ENCODE measurements at places on chromosomes 13 and 19.

GRCh38 chr19:6056282-6056741 is 54.0 kb downstream of the RFX2 start:
- DNase-seq, result peak; percentile 49

DNA sequence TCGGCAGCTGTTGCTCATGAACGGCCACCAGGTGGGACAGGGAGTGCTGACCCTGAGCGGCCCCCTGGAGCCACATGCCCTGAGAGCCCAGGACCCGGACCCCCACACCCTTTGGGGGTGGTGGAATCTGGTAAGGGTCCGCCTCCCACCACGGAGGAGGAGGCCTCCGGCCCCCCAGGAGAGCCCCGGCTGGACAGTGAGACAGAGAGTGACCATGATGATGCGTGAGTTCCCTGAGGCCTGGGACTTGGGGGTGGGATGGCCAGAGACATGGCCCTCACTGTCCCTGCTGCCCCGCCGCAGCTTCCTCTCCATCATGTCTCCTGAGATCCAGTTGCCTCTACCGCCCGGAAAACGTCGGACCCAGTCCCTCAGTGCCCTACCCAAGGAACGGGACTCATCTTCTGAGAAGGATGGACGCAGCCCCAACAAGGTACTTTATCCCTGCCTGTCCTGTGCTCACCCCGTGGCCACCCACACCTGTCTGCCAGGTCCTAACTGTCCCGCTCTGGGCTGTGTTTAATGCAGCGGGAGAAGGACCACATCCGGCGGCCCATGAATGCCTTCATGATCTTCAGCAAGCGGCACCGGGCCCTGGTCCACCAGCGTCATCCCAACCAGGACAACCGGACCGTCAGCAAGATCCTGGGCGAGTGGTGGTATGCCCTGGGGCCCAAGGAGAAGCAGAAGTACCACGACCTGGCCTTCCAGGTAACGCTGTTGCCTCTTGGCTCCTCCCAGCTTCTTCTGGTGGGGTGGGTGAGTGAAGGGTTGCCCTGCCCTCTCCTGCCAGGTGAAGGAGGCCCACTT is 14.7 kb upstream of the PRR19 start:
- DNase-seq, result no peak

DNA sequence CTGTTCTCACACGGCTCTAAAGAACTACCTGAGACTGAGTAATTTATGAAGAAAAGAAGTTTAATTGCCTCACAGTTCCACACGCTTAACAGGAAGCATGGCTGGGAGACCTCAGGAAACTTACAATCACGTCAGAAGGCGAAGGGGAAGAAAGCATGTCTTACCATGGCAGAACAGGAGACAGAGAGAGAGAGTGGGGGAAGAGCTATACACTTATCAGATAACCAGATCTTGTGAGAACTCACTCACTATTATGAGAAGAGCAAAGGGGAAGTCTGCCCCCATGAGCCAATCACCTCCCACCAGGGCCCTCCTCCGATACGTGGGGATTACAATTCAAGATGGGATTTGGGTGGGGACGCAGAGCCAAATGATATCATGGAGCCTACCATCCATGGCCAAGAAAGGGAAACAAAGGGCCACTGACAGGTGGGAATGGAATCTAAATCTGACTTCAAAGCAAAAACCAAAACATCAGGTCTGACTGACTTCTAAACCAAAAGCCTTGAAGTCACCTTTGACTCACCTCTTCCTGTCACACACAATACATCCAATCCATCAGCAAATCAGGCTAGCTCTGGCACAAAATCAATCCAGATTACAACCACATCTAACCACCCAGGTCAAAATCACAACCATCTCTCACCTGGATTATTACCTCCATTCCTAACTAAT is 189.7 kb downstream of the ENOX1 start:
- DNase-seq, result no peak

DNA sequence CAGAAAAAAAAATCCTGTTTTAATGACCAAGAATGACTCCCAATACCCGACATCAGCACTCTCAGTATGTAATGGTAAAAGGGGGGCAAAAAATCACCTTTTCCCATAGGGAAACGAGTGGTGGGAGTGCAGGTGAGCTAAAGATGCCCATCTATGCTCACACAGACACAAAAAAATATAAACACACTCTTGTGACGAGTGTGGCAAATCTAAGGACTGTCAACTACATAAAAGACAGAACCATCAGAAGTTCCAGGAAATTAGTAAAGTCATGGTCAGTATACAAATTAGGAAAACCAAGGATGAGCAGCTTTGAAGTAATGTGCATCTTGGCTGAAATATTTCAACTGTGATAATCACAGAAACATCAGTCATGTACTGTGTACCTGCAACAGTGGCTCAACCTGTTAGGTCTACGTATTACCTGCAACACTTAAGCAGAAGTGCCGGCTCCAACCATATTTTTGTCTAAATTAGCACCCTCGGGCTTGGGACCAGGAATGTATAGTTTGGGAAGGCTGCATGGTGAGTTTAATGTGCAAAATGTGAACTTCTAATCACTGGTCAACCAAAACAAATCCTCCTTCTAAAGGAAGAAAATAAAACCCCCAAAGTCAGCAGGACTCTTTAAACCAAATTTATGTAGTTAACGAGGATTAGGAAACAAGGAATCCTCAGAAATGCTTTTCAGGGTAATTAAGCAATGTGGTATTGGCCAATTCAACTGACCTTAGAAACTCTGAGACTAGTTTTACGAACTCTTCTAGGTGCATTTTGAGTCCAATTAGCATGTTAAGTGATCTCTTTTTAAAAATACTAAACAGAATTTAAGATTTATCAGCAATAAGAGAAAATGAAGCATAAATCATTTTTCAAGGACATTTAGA is 24.3 kb downstream of the ANKRD10 start:
- no peak for DNase-seq

DNA sequence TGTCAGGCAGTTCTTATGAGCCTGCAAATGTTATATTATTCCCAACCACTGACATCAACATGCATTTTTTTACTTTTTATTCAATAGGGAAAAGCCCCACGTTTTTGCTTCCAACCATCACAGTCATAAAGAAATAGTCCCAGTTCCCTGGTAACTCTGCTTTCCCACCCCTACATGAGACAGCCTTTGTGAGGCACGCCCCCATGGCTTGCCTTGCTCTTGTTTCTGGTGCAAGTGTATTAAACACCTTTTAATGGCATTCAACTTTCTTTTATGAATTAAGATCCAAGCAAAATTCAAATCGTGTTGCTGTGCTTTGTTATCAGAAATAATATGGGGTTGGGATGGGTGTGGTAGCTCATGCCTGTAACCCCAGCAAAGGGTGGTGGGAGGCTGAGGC is 54.2 kb upstream of the ZNF429 start:
- DNase-seq, result no peak

DNA sequence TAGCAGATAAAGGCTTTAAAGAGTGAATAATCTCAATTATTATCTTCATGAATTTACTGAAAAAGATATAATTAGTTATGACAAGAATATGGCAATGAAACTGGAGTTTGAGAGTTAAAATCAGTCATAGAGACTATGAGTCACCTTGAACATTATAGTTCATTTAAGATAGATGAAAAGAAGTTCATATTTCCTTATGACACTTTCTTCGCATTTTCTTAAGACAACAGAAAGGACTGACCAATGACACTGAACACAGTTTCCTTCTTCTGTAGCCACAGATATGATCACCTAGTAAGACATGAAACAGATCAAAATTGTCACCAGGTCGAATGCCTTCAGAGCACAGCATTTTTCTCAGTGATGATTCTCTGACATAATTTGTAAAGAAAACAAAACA is 202.1 kb downstream of the KLF12 start:
- DNase-seq, result no peak

DNA sequence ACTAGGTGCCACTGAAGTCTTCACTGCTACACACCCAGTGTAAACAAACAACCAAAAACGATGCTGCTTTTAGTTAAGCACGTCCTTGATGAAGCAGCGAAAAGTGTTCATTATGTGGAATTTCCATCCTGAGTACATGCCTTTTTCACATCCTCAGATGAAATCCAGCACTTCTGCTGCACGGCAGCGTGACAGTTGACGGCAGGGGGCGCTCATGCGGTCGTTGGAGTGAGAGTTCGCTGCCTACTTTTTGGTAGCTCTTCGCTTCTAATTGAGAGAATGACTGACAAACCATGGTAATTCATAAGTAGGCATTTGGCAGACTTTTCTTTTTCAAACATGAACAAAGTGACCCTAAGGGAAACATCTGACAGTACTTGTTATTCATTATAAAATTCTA is 1124.9 kb downstream of the EFNB2 start:
- no peak for DNase-seq

- DNase-seq, result no peak
Observed at GRCh38 chr13:81171065-81171647, 830.2 kb upstream of the SPRY2 start.

- no peak for DNase-seq
Observed at GRCh38 chr13:35256459-35257148, 219.9 kb downstream of the MAB21L1 start.

- DNase-seq, result no peak
Observed at GRCh38 chr19:53906211-53907192, 2.6 kb upstream of the CACNG7 start.

DNA sequence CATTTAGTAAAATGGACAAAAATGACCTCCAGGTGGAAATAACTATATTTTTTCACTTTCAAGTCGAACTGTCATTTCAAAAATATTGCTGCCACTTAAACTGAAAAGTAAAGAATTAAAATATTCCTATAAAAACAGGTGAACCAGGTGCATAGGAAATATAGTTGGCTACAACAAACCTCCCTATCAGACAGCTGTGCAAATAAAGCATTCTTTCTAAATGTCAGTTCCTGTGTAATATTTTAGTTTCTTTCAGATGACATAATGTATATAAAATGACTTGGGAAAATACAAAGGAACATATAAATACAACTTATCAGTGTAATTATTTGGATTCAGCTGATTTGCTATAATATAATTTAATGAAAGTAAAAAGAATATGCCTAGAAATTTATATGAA is 403.5 kb upstream of the GPC6 start:
- DNase-seq, result no peak

GRCh38 chr13:26482451-26483197 is 74.9 kb upstream of the WASF3 start:
- no peak for DNase-seq

GRCh38 chr13:38635030-38635429 is 51.8 kb upstream of the FREM2 start:
- DNase-seq, result no peak

DNA sequence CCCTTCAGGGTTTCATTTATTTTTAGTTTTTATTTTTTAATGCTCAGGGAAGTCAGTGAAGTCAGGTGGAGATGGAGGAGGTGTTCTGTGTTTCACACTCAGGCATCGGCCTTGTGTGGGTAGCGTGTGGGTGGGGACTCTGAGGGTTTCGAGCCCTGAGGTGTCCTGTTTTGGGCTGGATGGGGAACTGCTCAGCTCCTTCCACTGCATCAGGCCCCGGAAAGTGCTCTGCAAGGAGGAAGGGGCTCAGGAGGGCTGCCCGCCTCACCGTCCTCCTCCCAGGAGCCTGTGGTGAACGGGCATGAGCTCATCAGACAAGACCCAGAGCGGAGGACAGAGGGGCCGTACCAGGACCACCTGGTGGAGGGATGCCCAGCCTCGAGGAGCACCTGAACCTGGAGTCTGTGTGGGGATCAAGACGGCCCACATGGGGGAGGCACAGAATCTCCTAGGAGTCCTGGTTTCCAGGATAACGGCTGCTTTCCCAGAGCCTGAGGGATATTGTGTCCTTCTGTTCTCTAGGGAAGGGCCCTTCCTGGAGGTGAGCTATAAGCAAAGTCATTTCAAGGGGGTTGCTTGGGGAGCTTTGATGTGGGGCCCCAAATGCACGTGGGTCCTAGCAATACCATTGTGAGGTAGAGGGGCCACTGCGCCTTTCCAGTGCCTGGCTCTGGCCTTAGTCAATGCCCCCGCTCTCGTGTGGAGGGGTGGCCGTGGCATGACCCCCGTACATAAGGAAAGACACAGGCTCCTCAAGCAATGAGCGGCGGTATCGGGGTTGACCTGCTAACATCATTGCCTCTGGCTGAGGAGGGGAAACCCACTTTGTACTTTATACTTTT is 13.5 kb upstream of the GAS6 start:
- DNase-seq, result peak; percentile 52

DNA sequence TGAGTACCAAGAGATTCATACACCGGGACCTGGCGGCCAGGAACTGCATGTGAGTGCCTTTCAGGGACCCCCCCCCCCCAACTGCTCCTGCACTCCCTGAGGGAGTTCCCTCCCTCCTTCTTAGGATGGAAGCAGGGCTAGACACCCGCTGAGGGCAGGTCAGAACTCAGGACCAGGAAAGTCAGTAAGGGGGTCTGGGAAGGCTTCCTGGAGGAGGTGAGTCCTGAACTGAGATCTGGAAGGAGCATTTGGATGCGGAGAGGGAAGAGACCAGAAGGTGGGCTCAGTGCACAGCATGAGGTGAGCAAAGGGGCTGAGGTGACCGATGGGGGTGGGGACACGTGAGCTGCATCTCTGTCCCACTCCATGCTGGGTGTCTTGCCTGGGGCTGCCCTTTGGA is 10.5 kb upstream of the HNRNPUL1 start:
- DNase-seq, result no peak

DNA sequence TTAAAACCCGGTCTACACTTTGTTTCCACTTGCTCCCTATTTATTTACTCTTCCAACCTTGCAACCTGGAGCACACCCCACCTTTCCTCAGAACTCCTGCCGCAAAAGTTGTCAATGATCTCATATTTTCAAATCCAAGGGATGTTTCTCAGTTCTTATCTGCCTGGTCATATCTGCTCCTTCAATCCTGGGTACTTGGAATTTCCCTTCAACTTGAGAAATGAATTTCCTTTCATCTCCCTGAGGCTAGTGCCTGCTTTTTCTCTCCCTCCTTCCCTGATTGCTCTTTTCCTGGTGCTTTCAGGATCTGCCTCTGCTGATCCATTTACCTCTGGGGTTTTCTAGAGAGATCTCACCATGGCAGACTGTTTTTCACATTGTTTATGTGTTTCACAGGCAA is 154.8 kb upstream of the IRS2 start:
- no peak for DNase-seq

DNA sequence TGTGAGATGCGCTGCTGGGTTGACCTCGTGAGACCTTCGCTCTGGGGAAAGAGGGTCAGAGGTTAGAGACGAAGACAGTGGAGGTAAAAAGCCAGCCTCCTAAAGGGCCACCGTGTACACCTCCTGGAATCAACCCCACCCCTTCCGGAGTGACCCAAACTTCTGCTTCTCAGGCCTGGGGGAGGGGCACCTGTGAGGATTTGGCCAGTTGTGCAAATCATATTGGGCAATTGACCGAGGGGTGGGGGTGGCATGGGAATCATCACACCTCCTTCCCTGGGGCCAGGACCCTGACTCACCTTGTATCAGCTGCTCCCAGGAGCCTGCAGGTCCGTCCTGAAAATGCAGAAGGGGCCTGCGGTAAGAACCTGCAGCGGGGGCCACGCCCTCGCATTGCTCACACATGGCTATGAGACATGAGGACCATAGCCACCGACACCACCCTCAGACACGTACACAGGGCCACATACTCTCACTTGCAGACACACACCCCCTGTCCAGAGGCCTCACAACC is 2.8 kb downstream of the TNFSF14 start:
- DNase-seq, result no peak
